Natural killer cell treated with Interleukin-12 subunit alpha and Interleukin-12 subunit beta and Interleukin-15 and Interleukin-18, amount 100 ng/mL, for 72 hours (primary cell): ENCODE measurements at places on chromosomes 12 and 14.

DNA sequence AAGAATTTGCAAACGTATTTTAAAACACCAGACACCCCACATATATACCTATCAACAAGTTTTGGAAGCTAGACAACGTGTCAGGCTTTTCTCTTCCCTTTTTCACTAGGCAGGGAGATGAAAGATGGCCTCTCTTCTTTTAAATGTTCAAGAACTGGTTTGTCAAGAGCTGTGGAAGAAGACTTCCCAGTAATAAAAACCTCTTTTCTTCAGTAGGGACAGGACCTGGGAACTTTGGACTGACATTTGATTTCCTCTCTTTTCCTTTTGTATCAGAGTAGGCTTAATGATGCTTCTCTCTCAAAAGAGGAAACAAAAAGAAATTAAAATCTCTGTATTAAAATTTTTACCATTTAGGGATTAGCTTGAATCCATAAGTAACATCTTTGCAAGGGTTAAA, 49.6 kb downstream of the SPATS2 start:
- no peaks in the 10 kb centered on the region for H3K36me3 ChIP-seq
- H3K27me3 ChIP-seq: no peaks in the 10 kb centered on the region
- no peak overlapping the region for H3K4me3 ChIP-seq
- no peak for DNase-seq

GRCh38 chr14:70139384-70139783, 49.4 kb downstream of the SLC8A3 start:
- H3K27me3 ChIP-seq: peaks cover 24% of the 10 kb centered on the region
- H3K36me3 ChIP-seq: no peaks in the 10 kb centered on the region
- H3K4me3 ChIP-seq: no peak overlapping the region
- H3K27ac ChIP-seq: no peak overlapping the region
- no peaks in the 10 kb centered on the region for H3K4me1 ChIP-seq

DNA sequence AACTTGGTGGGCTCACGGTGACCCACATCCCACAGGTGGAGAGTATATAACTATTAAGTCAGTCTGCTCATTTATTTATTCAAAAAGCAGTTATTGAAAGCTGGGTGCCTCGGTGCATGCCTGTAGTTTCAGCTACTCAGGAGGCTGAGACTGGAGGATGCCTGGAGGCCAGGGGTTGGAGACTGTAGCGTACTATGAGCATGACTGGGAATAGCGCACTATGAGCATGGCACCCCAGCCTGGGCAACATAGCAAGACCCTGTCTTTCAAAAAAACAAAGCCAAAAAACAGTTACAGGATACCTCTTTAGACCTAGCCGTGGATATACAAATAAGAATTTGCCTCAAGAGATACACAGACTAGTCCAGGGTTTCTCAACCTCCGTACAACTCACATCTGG, 139.8 kb downstream of the ZFP36L1 start:
- H3K27ac ChIP-seq: no peak overlapping the region
- no peaks in the 10 kb centered on the region for H3K27me3 ChIP-seq
- H3K4me1 ChIP-seq: peaks cover 10% of the 10 kb centered on the region
- no peak for DNase-seq
- no peaks in the 10 kb centered on the region for H3K36me3 ChIP-seq

DNA sequence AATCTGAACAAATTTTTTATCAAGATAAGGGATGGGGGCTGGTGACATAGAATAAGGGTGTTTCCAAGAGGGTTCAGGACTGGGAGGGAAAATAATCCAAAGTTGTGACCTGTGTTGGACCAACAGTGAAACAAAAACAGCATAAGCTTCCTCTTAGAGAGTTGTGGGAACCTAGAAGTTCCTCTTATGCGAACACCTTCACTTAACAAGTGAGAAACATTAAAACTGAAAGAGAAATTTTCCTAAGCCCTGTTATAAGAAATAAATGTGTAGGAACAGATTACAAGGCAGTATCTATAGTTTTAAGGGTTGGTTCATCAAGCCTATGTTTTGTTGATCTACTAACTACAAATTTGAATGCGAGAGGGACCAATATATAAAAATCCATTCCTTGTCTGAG, 58.4 kb downstream of the LLPH start:
- H3K4me3 ChIP-seq: no peak overlapping the region
- H3K27ac ChIP-seq: no peak overlapping the region
- no peaks in the 10 kb centered on the region for H3K36me3 ChIP-seq

- DNase-seq: no peak
- no peaks in the 10 kb centered on the region for H3K27me3 ChIP-seq
- no peak overlapping the region for H3K27ac ChIP-seq
- H3K4me1 ChIP-seq: peaks cover 25% of the 10 kb centered on the region
Measured at GRCh38 chr14:106491851-106492250, 965.5 kb downstream of the TMEM121 start.

DNA sequence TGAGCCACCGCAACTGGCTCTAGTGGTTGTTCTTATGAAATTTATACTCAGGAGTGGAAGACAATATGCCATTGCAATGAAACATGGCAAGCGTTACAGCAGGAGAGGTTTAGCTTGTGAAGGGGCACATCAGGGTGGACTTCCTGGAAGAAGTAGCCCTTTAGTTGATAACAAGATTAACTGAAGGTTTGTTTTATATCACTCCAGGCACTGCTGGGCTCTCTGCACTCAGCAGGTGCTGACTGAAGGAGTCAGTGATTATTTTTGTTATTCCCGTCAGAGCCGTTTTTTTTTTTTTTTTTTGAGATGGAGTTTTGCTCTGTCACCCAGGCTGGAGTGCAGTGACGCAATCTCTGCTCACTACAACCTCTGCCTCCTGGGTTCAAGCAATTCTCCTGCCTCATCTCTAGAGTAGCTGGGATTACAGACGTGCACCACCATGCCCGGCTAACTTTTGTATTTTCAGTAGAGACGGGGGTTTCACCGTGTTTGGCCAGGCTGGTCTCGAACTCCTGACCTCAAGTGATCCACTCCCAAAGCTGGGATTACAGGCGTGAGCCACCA, 17.6 kb upstream of the GPR68 start:
- peaks cover 56% of the 10 kb centered on the region for H3K4me1 ChIP-seq
- H3K27ac ChIP-seq: no peak overlapping the region
- DNase-seq: no peak
- no peaks in the 10 kb centered on the region for H3K36me3 ChIP-seq
- H3K4me3 ChIP-seq: no peak overlapping the region
